Stimulated activated CD4-positive, alpha-beta T cell treated with anti-CD3 and anti-CD28 coated beads, Interleukin-4, amount 100 ng/mL, for 48 hours (primary cell): ENCODE measurements at places on chromosomes 13 and 19.
A peak's percentile ranks its signal among the peaks of the same experiment; 100 is the strongest.

DNA sequence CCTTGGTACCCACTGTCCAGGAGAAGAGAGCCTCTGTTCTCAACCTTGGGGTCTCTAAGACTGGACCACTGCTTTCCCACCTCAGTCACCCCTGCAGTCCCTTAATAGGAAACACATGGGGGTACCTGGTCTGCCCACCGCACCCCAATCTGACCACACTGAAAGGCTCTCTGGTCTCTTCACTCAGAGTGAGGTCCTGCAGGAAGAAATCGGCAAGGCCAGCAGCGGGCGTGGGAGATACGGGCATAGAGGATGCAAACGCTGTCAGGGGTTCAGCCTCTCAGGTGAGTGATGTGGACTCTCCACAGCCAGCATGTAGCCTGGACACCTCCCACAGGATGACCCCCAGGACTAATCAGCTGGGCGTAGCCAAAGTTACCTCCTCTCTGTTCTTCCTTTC is 3.5 kb downstream of the SIGLEC9 start:
- no peak for DNase-seq

DNA sequence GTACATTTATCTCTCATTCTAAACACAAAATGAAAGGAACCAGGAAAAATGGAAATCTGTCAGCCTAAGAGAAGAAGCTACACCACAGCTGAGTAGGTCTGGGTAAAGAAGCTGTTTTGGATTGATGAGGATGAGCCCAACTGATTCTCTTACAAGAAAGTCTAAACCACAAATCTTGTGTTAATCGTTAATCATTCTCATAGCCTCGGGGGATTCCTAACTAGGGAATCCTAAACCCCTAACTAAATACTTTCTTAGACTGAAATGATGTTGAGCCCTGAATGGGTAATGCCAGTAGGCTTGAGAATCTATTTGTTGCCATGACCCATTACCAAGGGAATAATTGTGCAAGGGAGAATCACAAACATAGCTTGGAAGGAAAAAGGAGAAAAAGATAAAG is 327.5 kb upstream of the SPRY2 start:
- DNase-seq: no peak

- no peak for DNase-seq
Measured at GRCh38 chr19:49832556-49832955, 14.5 kb downstream of the MED25 start.

DNA sequence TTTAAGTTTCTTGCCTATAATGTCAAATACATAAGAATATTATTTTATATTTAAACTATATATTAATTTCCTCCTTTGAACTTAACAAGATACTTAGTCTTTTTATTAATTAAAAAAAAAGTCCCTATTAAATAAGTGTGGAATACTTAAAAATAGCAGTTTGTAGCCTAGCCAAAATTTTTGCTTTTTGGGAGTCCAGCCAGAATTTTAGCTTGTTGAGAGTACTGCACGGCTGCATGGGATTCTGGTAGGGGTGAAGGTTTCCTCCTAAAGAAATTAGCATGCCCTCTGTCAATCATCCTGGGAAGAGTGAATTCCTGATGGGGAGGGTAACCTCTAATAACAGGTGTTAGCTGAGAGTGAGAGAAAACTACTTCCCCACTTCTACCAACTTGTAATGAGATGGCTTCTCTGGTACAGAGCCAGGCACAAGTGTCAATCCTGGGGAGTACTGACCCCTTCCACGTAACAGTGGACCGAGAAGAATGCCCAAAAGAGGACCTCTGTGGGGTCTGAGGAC is 195.7 kb downstream of the SPRY2 start:
- no peak for DNase-seq

DNA sequence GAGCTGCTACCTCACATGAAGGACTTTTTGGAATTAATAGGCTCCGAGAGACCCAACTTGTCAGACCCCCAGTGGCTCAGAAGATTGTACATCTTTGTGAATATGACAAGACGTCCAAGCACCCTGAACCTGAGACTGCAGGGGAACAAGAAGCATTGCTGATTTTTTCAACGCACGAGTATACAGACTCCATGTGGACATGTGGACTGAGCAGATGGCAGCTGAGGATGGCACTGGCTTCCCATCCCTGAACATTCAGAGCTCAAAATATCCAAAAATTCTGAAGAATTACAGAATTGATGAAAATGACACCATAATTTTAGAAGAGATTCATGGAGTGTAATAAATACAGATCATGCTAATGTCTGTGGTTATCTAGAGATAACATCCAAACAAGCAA is 254.1 kb downstream of the MZT1 start:
- no peak for DNase-seq

DNA sequence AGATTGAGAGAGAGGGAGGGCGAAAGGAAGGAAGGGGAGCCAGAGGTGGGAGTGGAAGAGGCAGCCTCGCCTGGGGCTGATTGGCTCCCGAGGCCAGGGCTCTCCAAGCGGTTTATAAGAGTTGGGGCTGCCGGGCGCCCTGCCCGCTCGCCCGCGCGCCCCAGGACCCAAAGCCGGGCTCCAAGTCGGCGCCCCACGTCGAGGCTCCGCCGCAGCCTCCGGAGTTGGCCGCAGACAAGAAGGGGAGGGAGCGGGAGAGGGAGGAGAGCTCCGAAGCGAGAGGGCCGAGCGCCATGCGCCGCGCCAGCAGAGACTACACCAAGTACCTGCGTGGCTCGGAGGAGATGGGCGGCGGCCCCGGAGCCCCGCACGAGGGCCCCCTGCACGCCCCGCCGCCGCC is at the start of gene TNFSF11:
TNFSF11 (plus strand) TSS at position 142 of the 400 bp plus-strand sequence; CDS start at position 294, 152 bp downstream.
- DNase-seq: no peak

GRCh38 chr13:74920361-74920760 is 561.6 kb downstream of the TBC1D4 start:
- DNase-seq: no peak

DNA sequence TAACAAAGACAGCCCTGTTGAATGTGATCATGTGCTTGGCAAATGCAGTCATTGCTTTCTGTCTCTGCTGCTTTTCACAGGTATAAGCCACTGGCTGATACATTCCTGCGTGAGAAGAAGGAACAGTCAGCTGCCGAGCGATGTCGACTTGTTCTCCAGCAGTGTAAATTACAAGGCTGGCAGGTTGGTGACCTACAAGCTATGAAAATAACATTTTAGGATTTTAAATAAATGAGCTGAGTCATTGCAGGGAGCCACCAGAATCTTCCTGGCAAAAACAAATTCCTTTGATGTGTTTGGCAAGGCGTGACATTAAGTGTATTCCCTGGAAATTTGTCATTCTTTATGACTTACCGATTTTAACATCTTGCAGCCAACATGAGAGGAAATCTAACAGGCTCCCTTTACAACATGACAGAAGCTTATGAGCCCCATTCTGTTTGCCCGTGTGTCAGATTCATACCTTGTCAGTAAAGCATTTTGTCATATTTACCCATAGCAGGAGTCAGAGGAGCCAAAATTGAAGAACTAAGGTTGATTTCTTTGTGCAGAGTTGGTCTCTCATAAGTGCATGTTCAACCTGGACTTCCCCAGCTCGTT is 471.4 kb downstream of the MYO16 start:
- DNase-seq: no peak

- DNase-seq: no peak
Measured at GRCh38 chr19:19719798-19720197, 13.1 kb downstream of the ZNF14 start.

DNA sequence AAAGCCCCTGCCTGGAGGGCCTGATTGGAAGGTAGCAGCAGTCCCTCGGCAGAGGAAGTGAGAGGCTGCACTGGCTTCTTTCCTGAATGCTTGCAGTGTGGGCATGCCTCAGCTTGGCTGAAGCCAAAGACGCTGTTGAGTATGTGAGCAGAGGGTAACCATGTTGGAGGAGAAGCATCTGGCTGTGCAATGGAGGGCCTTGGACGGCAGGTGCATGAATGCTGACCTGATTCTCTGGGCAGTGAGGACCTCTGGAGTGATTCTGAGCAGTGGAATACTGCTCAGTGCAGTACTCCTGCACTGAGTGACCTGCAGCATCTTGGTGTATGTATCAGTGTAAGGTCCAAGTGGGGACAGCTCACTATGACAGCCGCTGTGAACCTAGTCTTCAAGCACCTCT is 46.9 kb downstream of the SOX1 start:
- no peak for DNase-seq

DNA sequence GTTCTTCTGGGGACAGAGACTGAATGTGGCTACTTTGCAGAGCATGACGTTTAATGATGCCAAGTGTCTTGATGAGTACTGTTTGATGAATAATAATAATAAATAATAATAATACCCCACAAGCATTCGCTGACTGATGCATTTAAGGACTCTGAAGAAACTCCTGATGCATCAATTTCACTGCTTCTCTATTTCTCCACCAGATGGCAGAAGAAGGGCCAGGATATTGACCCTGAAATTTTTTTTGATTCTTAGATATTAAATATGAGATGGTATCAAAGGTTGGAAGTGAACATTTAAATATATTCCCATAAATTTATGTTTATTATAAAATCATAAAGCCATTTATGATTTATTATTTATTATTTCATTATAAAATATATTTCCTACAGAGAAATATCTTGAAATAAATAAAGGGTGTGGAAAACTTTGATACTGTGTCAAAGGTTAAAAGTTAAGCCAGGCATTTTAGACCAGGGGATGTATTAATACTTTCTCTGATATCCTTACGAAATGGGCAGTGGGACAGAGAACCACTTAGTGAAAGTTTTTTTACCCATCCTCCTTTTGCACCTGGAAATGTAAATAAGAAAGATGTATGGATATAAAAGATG is 170.9 kb downstream of the LACC1 start:
- no peak for DNase-seq

- DNase-seq: no peak
Measured at GRCh38 chr13:110330491-110331011, 23.5 kb downstream of the COL4A2 start.

DNA sequence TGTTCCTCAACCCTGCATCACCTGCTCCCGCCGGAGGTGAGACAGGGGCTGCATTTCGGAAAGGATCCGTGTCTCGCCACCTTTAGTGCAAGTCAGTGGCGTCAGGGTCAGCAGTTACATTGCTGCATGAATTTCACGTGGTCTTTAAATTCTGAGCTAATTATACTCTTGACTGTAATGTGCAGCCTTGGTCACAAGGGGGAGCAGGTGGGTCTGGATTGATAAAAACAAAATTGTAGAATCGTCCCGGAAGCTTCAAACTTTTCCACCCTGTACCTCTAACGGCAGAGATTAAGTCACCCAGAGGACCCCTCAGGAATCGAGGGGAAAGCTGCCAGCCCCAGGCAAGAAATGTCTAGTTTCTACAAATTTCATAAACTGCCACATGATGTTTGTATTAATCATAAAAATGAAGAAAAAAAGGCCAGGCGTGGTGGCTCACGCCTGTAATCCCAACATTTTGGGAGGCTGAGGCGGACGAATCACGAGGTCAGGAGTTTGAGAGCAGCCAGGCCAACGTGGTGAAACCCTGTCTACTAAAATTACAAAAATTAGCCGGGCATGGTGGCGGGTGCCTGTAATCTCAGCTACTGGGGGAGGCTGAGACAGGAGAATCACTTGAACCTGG is 20.2 kb downstream of the BBC3 start:
- peak; percentile 73 for DNase-seq

- DNase-seq: no peak
Measured at GRCh38 chr19:1004803-1005664, 4.8 kb downstream of the GRIN3B start.

DNA sequence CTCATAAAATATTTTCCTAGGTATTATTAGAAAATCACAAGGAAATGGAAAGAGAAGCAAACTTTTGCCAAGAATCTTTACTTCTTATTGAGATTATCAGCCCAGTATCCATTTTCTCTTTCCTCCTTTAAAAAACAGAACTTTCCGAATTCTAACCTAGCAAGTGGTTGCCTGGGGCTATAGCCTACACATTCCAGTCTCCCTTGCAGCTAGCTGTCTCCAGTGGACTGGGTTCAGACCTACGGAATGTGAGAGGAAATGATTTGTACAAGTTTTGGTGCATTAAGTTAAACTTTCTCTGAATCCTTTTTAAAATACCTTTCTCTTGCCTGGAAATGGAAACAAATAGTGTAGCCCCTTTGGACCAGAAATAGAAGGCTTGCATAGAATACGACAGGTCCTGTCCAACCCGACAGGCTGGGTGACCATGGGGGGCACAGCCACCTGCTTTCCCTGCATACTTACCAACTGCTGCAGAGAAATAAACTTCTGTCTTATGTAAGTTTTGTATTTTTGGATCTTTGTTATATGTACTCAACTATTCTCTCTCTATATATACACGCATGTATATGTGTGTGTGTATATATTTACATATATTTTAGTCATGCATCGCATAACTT is 185.9 kb downstream of the NALCN start:
- no peak for DNase-seq

GRCh38 chr13:91361755-91362271 is 14.3 kb downstream of the MIR17HG start:
- DNase-seq: no peak

GRCh38 chr19:15923702-15924101 is 10.6 kb downstream of the CYP4F11 start:
- DNase-seq: no peak

- no peak for DNase-seq
Measured at GRCh38 chr13:46796129-46796514, 839 bp downstream of the ESD start.

GRCh38 chr19:2992958-2993357 is 15.6 kb downstream of the TLE6 start:
- no peak for DNase-seq

DNA sequence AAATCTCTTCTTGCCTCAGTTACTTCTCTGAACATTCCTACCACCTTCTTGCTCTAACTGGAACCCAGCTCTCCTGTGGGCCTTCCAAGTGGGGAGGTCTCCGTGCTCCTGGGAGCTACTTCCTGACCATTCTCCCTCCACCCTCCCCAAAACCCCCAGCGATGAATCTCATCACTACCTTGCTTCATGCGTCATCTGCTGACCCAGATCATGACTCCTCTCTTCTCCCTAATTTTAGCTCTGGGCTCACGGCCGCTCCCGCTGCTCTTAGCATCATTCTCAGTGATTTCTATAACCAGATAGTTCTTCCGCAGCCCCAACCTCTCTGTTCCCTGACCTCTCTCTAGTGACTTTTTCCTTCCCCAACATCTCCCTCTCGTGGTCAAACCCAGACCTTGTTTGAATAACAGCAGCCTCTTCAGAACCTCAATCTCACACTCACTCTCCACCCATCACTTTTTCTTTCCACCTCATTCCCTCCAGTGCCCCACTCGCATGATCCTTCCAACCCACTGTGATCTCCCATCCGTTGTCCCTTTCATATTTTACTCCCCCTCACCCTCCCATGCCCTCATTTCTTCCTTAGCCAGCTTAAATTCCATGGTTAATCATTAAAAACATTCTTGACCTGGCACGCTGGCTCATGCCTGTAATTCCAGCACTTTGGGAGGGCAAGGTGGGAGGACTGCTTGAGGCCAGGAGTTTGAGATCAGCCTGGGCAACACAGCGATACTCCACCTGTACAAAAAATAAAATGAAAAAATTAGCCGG is 21.8 kb downstream of the MRPS12 start:
- no peak for DNase-seq
